HTR-8/SVneo (cell line): ENCODE measurements at places on chromosomes 5 and 9.

- no peak for DNase-seq
These were observed 32.6 kb upstream of the SLIT3 start for GRCh38 chr5:169333518-169333917.

DNA sequence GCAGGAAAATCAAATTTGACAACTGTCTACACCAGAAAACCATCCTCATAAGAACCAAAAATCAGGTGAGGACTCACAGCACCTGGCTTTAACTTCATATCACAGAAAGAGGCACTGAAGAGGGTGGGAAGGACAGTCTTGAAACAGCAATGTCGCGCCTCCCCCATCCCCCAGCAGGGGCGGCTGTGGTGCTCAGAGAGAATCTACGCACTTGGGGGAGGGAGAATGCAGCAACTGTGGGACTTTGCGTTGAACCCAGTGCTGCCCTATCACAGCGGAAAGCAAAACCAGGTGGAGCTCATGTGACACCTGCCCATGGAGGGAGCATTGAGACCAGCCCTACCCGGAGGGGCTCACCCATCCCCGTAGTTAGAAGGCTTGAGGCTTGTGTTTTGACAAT is 191.8 kb downstream of the MSX2 start:
- no peak for DNase-seq

GRCh38 chr9:84815554-84815953 is 146.0 kb downstream of the NTRK2 start:
- no peak for DNase-seq

DNA sequence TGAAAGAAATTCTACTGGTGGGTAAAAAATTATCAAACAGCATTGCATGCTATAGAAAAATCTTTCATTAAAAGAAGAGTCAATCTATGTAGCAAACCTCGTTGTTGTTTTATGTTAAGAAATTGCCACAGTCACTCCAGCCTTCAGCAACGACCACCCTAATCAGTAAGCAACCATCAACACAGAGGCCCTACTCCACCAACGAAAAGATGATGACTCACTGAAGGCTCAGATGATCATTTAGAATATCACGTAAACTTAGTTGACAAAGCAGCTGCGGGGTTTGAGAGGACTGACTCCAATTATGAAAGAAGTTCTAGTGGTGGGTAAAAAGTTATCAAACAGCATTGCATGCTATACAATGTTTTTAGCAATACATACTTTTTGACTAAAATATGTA is 242.6 kb downstream of the DRD1 start:
- DNase-seq, result no peak

GRCh38 chr9:90102292-90102901 is 497.6 kb downstream of the GADD45G start:
- DNase-seq, result peak; percentile 32

DNA sequence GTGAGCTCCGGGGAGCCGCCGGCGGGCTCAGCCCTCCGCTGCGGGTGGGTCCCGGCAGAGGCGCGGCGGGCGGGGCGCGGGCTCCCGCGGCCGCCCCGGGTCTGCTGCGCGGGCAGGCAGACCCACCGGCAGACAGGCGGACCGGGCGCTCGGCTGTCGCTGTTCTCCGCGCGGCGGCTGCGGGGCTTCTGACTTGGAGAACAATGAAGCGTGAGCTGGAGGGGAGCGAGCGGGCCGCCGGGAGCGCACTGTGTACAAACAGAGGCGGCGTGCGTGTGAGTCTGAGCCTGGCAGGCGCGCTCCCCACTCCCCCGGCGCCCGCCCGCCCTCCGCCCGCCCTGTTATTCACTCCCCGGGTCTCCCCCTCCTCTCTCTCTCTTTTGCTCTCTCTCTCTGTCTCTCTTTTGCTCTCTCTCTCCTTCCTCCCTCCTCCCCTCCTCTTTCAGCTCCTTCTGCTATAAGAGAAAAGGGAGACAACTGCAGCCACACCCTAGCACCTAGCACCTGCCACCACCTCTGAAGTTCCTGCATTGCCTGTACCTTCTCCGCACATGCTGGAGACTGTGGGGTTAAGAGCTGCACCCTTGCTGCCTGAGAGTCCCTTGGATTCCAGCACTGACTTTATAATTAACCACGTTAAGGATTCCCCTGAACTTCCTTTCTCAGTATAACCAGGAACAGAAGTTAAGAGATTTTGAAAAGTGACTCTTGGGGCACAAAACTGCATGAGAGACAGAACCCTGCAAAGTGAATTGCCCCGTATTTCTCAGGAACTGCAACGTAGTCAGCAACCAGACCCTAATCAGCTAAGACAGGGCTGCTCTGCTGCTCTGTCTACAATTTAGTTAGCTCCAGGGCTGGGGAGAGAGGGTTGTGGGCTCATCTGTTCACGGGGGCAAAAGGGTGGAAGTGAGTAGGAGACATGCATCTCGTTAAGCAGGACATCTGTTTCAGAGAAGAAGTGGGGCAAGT is at the start of gene EDIL3:
TSS of gene EDIL3 (minus strand) at position 277 of the 972 bp plus-strand sequence. CDS start 506 bp downstream, outside the sequence.
- DNase-seq, result no peak

- DNase-seq, result no peak
These were observed 1.6 kb downstream of the DNLZ start for GRCh38 chr9:136361754-136362449.

DNA sequence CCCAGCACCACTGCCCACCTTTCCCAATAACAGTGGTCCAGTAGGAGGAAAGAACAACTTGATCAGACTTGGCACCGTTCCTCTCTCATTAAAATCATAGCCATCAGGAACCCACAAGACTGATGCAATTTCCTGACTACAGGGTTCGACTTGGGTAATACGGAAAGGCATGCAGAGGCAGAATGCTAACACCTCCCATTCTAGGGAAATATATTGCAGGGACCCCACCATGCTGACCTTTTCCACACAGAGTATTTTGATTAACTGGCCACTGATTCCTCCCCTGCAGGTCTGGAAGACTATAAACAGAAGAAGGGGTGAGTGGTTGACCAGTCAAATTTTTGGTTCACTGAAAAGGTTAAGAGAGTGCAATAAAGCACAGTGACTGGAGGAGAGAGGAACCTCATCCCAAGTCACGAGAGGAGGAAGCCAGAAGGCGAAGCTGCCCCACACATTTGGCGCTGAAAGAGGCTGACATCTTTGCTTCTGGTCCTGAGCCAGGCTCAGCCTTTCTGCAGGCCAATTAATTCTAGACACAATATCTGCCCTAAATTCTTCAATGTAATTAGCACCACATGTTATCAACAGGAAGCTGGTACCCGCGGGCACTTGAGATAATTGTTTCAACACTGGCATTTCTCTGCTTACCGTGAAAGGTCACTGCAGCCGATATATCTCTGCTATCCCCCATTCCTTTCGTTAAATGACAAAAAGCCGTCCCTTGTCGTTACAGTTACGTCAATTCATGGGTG is 64.7 kb upstream of the SPOCK1 start:
- peak; percentile 61 for DNase-seq
